ENCODE measurements at places on chromosomes 5 and 9.

GRCh38 chr5:159576902-159577301, 246.6 kb upstream of the IL12B start:
- H3K27me3 ChIP-seq: no peaks in the 10 kb centered on the region
- no peaks in the 10 kb centered on the region for H3K36me3 ChIP-seq
- H3K4me3 ChIP-seq: no peak overlapping the region
- H3K4me1 ChIP-seq: no peaks in the 10 kb centered on the region

DNA sequence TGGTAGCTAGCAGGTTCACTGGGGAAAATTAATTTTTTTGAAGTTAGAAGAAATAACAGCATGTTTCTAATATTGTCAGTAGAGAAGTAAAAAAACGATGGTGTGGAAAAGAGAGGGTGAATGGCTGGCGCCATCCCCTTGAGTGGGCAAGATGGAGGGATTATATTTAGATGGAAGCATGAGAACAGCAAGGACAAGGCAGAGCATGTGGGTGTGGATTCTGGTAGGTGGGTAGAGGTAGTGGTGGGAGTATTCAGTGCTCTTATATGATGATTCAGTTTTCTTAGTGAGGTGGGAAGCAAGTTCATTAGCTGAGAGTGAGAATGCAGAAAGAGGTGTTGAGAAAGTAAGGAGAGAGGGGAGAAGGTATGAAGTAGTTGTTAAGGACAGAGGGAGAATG, 188.1 kb downstream of the GABRB2 start:
- no peaks in the 10 kb centered on the region for H3K4me1 ChIP-seq
- H3K27ac ChIP-seq: no peak overlapping the region
- no peak overlapping the region for H3K4me3 ChIP-seq

DNA sequence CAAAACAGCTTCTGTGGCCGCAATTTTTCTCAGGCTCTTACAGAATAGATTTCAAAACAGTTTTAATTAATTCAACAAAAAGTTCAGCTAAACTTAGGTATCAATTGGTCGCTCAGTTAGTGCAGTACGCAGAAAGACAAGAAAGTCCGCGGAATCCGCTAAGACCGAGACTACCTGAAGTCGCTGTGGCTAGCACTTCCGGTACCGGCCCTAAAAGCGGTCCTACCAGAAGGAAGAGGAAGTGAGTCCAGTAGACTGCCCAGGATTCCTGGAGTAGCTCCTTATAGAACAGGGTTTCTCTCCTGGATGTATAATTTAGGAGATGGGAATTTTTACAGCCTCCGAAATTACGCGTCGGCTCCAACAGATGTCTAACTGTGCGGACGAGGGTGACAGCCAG, 16.6 kb upstream of the PCDHB2 start:
- no peak for DNase-seq
- no peak overlapping the region for H3K27ac ChIP-seq
- no peaks in the 10 kb centered on the region for H3K4me1 ChIP-seq
- no peaks in the 10 kb centered on the region for H3K27me3 ChIP-seq

DNA sequence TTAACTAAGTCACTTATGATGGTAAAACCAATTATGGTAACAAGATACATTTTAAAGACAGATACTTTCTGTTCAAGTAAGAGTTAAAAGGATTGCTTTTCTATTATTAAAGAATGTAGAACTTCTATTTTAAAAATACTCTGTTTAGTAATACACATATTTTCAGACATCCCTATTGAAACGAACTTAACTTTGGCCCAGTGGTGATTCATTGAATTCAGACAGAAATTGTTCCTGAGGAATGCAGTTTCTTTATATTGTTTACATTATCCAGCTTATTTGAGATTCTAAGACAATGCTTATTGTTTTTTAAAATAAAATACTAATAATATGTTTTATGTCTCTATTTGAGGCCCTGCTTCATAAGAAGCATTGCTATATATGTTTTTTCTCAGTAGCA, 816.4 kb downstream of the SEMA5A start:
- no peaks in the 10 kb centered on the region for H3K36me3 ChIP-seq
- H3K27ac ChIP-seq: no peak overlapping the region
- no peaks in the 10 kb centered on the region for H3K27me3 ChIP-seq
- no peaks in the 10 kb centered on the region for H3K4me1 ChIP-seq

Measured in iPS DF 6.9 (cell line).